ENCODE measurements at places on chromosomes 1 and 21. TPM values are rescaled to one million over a fixed set of nuclear protein-coding genes. Genes with fewer than 3 reads are reported as not detected.

- no peak for DNase-seq
These were observed 120.6 kb upstream of the KCND3 start for GRCh38 chr1:112110031-112110430.

The CELA2A gene
- polyA plus RNA-seq = 0.18 TPM

GRCh38 chr21:16159213-16159970 lies 429.6 kb downstream of the USP25 start:
- DNase-seq = no peak

GRCh38 chr1:3485016-3485415 lies 30.6 kb downstream of the ARHGEF16 start:
- DNase-seq = no peak

The CRNN gene
- not detected for polyA plus RNA-seq

- no peak for DNase-seq
These were observed 4.9 kb downstream of the LY9 start for GRCh38 chr1:160800645-160801408.

The TPR gene
- polyA plus RNA-seq = 61.0 TPM

The SUSD4 gene
- polyA plus RNA-seq = 2.1 TPM

The CHRM3 gene
- 9.5 TPM for polyA plus RNA-seq
